ENCODE measurements at places on chromosomes 12 and 14. TPM values are rescaled to one million over a fixed set of nuclear protein-coding genes. Genes with fewer than 3 reads are reported as not detected.

The PROX2 gene
- not detected for total RNA-seq

- DNase-seq = no peak
These were observed 56.8 kb upstream of the DYNC1H1 start for GRCh38 chr14:101907619-101908018.

The PA2G4 gene
- total RNA-seq = 65.1 TPM

DNA sequence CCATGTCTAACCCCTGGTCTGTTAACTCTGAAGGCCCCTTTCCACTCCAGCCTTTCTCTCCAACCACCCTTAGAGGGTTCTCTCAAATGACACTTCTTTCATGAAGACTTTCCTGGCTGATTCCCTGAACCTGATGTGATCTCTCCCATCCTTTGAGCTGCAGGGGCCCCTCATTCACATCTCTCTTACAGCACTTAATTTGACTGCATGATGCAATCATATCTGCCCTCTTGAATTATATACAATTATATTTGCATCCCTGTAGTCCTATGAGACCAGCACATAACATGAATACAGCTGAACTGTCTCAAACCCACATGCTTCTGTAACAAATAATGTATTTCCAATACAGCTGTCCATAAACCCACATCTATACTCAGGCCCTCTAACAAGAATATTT is 56.4 kb downstream of the PPP2R5E start:
- no peak for DNase-seq

DNA sequence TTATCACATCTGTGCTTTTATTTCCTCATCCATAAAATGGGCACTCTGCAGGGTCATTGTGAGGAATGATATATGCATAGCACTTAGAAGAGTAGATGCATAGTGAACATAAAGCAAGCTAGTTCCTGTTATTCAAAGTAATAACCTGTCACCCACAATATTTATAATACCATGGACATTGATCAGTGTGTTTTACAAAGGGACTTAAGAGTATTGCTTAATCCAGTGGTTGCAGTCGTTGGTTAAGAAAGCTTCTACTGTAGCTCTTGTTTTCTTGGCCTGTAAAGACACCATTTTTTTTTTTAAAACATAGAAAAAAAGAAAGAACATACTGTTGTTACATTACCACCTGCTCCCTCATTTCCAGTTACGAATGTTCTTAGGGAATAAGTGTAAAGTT is 13.1 kb downstream of the METAP2 start:
- DNase-seq = no peak

- DNase-seq = no peak
These were observed 328.1 kb downstream of the BTG1 start for GRCh38 chr12:91817517-91817916.

The HECTD4 gene
- 42.7 TPM for total RNA-seq

DNA sequence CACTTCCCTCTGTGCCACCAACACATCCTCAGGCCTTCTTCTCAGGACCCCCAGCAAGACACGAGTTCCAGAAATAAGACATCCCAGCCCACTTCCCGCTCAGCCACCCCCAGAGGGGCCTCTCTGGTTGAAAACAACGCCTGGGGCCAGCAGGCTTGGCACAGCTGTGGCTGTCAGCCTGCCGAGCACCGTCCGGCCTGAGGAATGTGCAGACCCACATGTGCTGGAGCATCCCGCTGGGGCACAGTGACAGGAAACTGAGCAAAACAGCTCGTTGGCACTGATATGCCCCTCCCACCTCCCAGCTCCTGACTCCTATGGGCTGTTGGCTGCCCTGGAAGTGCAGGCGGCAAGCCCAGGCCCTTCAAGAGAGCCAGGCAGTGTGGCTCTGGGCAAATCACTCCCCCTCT is 1.4 kb downstream of the SYNE3 start:
- no peak for DNase-seq

The LRRK2 gene
- total RNA-seq = 0.35 TPM

The CEBPE gene
- not detected for total RNA-seq

- DNase-seq = no peak
These were observed 87.4 kb downstream of the TSPAN9 start for GRCh38 chr12:3164454-3165077.

The IFNG-AS1 gene
- total RNA-seq = not detected

The DPF3 gene
- total RNA-seq = 1.1 TPM

DNA sequence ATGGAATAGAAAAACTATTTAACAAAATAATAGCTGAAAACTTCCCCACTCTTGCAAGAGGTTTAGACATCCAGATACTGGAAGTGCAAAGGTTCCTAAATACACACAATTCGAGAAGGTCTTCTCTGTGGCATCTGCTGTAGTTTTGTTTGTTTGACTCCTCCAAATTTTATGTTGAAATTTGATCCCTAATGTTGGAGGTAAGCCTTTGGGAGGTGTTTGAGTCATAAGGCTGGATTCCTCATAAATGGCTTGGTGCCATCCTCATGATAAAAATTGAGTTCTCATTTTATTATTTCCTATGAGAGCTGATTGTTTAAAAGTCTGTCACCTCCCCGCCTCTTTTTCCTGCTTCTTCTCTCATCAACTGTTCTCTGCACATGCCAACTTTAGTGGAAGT is 182.7 kb downstream of the MYRFL start:
- DNase-seq = no peak

- DNase-seq = no peak
These were observed 72.7 kb upstream of the FUT8 start for GRCh38 chr14:65339866-65340265.

The CCDC197 gene
- total RNA-seq = not detected

DNA sequence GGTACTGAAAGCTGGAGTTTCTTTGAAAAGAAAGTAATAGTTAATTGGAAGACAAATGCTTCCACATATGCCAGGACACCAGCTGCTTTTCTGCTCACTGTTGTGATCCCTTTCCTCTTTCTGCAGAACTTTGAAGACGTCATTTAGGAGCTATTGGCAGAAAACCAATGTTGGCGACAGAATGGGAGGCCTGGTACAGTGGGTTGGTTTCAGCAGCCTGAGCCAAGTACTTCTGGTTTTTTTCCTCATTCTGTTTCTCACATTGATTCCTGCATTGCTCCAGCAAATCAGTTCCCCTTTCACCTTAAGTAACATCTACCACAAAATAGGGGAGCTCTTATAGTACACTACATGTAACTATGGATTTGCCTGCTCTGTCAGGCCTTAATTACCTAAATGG is 96.9 kb downstream of the FIGNL2 start:
- DNase-seq = no peak

- DNase-seq = no peak
These were observed 197.0 kb downstream of the TMTC2 start for GRCh38 chr12:82883394-82884355.

DNA sequence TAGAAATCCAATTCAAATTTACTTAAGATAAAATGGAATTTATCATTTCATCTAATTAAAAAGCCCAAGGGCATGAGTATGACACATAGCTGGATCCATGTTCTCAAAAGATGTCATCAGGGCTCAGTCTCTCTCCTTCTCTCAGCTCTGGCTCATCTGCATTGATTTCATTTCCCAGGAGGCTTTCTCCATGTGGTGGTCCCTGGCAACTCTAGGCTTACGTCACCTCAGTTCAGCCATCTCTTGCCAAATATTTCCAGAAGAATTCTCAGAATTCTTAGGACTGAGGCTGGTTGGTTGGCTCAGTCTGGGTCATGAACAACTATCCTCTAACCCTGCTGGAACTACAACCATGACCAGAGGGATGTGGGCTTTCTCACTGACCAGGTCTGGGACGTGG is 65.3 kb downstream of the FOS start:
- DNase-seq = no peak

The INHBC gene
- not detected for total RNA-seq
